HS-27A (cell line): ENCODE measurements at places on chromosomes 6 and 20.

DNA sequence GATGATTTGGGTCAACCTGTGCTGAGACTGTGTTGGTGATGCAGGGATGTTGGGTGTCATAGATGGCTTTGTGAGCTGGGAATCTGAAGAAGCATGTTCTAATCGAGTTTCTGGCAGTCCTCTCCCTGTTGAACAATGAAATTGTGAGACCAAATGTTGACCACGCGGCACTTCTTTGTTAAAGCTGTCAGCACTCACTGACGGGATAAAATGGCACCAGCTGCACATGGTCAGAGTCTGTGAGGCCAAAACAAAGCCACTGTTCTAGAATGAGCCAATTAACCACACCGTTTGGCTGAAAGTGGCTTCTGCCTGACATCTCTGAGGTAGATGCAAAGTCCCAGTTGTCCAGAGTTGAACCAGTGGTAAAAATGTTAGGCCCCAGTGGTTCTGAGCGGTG is 562.2 kb downstream of the KIF16B start:
- DNase-seq = no peak

DNA sequence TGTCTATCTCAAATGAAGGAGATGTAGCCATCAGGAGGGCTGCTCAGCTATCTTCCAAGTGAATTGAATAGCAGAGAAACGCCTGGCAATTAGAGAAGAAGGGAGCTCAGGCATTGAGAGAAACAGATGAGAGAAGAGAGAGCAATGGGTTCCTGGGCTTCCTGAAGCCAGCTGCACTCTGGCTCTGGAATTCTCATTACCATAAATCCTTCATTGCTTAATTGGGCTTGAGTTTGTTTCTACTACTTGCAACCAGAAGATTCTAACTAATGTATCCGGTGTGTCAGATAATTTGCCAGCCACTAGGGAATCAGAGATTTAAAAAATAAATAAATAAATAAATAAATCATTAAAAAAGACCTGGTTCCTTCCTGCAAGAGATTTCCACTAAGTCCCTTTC is 25.0 kb upstream of the CDKAL1 start:
- no peak for DNase-seq

- no peak for DNase-seq
Measured at GRCh38 chr6:110432285-110432900, 17.0 kb upstream of the DDO start.

- no peak for DNase-seq
Measured at GRCh38 chr6:80250391-80250997, 144.0 kb downstream of the BCKDHB start.

DNA sequence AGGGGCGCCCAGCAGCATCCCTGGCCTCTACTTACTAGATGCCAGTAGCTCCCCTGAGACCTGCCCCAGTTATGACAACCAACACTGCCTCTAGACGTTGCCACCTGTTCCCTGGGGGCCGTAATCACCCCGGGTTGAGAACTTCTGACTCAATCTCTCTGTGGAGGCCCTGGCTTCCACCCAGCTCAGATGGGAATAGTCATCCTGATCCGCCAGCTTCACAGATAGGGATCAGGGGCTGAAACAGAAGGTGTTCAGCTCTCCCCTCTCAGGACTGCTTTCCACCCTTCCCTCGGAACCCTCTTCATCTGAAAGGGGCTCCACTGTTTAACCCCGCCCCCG is 3.3 kb downstream of the CAPN11 start:
- DNase-seq = no peak

GRCh38 chr6:168103050-168103830 is 24.2 kb upstream of the FRMD1 start:
- no peak for DNase-seq

DNA sequence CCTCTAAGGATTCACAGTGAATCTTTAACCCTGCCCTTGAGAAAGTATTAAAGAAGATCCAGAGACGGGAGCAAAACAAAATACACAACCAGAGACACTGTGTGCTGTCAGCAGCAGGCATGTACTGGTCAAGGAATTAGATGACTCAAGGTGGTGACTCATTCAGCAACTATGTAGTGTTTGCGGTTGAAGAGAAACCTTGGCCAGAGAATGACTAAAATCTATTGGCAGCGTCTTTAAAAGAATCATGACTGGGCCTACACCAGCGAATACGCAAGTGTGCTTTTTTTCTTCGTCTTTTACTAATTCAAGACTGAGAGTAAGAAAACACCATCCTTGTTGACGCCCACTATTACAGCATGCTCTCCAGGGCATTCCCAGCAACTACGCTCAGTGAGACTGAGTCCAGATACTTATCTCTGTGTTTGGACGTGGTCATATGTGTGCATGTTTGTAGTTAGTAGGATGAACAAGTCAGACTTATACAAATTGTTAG is 72.4 kb upstream of the BACH2 start:
- DNase-seq = peak; percentile 95

- DNase-seq = no peak
Measured at GRCh38 chr20:45765307-45765875, 26.3 kb downstream of the WFDC3 start.

DNA sequence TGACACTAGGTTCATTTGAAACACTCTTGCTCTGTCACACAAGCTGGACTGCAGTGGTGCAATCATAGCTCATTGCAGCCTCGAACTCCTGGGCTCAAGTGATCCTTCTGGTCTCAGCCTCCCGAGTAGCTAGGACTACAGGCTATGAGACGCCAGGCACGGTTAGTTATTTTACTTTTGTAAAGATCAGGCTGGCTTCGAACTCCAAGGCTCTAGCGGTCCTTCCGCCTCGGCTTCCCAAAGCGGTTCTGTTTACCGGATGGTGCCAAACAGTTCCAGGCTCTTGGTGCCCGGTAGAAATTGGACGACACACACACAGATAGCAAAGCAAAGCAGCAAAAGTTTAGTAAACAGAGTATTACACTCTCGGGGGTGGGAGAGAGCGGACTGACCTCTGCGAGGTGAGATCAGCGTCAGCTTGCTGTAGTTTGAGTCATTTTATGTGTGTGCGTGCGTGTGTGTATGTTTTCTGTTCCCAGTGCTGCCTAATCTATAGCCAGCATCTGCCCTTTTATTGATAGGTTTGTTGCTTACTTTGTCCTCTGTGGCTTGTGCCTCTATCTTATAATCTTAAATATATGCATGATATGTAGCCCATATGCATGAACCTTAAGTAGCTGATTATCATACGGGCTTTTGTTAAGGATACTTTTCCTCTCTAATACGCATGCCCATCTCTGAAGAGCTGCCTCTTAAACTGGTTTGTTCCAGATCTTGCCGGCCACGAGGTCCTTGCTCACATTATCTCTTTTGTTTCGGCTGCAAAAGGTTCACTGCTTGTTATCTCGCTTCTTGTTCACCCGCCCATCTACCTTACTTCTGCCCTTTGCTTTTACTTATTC is 75.2 kb downstream of the OR2B2 start:
- DNase-seq = peak; percentile 72

DNA sequence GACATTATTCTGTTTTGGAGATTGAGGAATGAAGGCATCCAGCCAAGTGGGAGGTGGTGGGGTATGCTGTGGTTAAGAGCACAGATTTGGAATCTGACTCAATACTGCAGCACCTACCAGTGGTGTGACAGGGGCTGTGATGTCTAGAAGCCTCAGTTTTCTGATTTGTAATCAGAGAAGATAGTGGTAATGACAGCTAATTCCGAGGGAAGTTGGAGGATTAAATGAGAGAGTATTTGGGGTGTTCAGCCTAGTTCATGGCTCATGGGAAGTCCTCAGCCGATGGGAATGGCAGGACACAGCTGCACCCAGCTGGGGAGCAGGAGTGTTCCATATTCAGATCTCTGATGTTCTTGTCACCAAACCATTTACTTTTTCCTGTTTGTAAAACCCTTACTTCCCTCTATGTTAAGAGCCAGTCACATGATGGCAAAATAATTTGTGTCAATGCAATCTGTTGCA is 9.3 kb downstream of the SLC9A8 start:
- peak; percentile 38 for DNase-seq

GRCh38 chr6:129364037-129364436 is 345.9 kb downstream of the ARHGAP18 start:
- no peak for DNase-seq

- DNase-seq = no peak
Measured at GRCh38 chr6:122752459-122752858, 27.1 kb upstream of the FABP7 start.

GRCh38 chr6:80105972-80106417 is 476 bp upstream of the BCKDHB start:
- DNase-seq = no peak

GRCh38 chr6:3561725-3562124 is 104.9 kb upstream of the SLC22A23 start:
- no peak for DNase-seq

GRCh38 chr20:22354647-22355046 is 229.7 kb downstream of the FOXA2 start:
- no peak for DNase-seq

- DNase-seq = no peak
Measured at GRCh38 chr6:21961226-21961625, 335.6 kb downstream of the PRL start.

- DNase-seq = no peak
Measured at GRCh38 chr6:90230548-90231215, 66.0 kb downstream of the BACH2 start.

- no peak for DNase-seq
Measured at GRCh38 chr6:112432853-112433252, 85.7 kb downstream of the RFPL4B start.

DNA sequence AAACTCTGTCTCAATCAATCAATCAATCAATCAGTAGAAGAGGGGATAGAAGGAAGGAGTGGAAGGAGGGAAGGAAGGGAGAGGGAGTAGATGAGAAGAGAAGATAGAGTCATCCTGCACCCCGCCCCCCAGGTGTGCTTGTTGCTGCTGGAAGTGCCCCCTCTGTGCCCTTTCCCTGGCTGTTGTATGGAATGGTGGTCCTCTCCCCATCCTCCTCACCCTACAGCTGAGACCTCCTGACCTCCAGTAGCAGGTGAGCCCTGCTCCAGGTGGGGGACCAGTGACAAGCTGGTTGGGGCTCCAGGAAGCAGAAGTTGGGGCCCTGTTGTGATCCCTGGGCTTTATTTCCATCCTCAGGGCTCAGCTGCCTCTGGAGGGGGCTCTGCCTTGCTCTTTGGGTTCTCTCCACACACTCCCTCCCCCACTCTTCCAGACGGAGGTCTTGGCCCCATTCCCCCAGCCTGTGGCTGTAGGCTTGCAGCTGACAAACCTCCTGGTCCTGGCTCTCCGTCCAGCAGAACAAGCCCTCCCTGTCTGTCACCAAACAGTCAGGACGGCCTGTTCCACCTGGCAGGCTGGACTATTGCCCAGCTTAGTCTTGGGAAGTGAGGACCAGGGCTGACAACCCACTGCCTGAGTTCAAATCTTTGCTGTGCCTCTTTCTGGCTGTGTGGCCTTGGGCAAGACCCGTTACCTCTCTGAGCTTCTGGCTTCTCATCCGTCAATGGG is 26.0 kb upstream of the SCRT2 start:
- DNase-seq = no peak

DNA sequence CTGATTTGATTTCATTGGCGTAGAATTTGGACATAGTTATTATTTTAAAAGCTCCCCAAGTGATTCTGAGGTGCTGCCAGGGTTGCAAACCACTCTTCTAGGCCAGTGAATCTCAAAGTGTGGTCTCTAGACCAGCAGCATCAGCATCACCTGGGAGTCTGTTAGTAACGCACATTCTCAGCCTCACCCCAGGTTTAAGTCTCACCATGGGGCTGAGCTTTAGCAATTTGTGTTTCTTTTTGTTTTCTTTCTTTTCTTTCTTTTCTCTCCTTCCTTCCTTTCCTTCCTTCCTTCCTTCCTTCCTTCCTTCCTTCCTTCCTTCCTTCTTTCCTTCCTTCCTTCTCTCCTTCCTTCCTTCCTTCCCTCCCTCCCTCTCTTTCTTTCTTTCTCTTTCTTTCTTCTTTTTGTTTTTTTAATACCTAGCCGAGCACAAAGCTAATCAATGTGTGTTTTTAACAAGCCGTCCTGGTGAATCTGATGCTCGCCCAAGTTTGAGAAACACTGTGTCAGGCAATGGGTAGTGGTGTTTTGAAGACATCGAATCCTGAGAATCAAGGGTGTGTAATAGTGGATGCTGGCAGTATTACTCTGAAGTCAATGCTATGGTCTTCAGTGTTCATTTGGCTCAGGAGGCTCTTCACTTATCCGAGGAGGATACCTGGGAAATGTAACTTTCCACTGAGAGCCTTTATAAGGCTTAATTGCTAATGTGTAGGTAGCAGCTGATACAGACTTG is 104.9 kb downstream of the SLX4IP start:
- no peak for DNase-seq

DNA sequence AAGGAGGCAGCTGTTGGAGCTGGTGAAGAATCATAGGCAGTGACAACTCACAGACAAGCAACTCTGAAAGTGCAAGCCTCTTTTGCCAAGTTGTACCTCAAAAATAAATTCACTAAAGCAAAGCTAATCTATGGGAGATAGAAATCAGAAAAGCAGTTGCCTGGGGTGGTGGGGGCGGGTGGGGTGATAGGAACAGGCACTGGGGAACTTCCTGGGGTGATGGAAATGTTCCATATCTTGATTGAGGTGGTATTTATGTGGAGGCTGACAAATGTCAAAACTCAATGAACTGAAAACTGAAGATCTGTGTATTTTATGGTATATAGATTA is 52.4 kb downstream of the ATP9A start:
- no peak for DNase-seq

DNA sequence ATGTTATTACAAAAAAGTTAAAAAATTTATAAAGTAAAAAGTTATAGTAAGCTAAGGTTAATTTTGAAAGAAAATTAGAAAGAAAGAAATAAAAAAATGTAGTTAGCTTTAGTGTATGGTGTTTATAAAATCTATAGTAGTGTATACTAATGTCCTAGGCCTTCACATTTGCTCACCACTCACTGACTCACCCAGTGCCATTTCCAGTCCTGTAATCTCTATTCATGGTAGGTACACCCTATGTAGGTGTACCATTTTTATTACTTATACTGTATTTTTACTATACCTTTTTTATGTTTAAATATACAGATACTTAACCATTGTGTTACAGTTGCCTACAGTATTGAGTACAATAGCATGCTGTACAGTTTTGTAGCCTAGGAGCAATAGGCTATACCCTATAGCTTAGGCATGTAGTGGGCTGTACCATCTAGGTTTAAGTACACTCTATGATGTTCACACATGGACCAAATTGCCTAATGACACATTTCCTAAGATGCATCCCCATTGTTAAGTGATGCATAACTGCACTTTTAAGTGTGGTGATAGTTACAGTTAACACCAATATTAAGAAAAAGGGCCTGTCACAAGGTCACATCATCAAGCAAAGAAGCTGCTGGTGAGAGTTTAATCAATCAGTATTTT is 8.0 kb downstream of the CD2AP start:
- no peak for DNase-seq

DNA sequence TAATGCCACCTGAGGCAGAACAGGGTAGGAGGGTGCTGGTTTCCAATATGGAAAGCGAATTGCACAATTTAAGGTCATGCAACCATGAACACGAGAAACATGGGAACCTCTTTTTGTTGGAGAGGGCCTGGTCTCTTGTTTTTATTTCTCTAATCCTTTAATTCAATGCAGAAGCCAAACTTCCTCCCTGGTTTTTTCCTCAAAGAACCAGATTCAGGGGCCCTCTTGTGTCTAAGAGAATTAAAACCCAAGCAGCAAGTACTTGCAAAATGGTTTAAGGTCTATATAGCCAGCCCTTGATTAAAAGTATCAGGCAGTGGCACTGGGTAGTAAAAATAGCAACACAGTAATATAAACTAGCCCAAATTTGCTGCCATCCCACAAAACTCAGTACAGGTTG is 19.5 kb downstream of the GSTA4 start:
- DNase-seq = no peak

- DNase-seq = no peak
Measured at GRCh38 chr6:11058406-11058805, 14.3 kb upstream of the ELOVL2 start.

- no peak for DNase-seq
Measured at GRCh38 chr6:53889365-53889764, 94.6 kb downstream of the LRRC1 start.

GRCh38 chr20:47335251-47336128 is 21.0 kb downstream of the ZMYND8 start:
- DNase-seq = no peak
